Central memory CD4-positive, alpha-beta T cell (primary cell): ENCODE measurements at places on chromosomes 1 and 21.

DNA sequence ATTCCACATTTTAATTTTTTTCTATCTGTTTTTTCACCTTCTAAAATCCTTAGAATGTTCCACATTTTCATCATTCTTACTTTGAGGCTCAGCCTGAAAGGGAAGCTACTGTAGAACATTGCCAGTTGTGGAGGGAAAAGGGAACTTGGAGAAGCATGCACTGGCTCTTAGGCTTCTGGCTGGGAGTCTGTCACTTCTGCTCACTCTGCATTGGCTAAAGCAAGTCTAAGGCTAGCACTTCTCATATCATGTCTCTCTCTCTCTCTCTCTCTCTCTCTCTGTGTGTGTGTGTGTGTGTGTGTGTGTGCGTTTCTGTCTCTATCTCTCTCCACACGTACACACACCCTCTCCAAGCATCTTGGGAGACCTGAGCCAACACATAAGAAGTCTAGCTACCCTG is 49.6 kb upstream of the ADAR start:
- DNase-seq: no peak

DNA sequence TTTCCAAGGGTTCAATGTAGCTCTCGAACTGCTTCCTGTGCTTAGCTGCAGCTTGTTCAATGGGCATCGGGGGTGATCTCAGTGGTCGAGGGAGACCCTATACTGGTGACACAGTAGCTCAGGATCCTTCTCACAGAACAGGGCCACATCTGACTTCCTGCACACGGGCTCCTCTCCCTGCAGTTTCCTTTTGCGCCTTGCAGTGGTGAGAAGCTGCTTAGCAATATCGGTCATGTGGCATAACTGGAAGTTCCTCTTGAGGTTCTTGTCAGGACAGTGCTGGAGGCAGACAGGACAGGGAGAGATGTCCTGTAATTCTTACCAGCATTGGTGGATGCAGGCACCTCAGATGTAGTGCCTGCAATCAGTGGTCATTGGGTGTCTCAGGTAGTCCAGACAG is 140.5 kb upstream of the MAP1LC3C start:
- no peak for DNase-seq

GRCh38 chr1:224540535-224540934 is 75.6 kb upstream of the CNIH3 start:
- DNase-seq: no peak

DNA sequence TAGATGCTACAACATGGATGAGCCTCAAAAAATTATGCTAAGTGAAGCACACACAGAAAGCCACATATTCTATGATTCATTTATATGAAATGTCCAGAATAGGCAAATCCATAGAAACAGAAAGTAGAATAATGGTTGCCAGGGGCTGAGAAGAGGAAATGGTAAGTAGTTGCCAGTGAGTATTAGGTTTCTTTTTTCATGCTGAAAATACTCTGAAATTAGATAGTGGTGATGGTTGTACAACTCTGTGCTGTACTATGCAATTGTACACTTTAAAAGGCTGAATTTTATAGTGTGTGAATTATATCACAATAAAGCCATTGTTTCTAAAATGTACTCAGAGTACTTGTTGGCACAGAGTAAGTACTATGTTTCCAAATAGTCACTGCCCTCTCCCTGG is 15.5 kb upstream of the GFI1 start:
- no peak for DNase-seq

DNA sequence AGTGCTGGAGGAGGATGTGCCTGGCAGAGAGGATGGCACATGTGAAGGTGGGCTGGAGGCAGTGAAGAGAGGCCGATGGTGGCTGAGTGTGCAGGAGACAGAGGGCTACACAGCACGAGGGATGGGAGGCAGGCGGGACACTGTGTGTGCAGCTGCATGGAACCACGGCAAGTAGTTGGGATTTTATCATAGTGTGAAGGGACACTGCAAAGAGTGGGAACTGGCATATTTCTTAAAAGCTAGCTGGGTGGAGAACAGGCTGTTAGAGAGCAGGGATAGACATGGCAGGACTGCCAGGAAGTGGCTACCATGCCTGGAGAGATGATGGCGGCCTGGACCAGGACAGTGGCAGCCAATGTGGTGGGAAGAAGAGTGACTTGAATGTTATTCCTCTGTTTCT is 102.4 kb upstream of the TLR5 start:
- no peak for DNase-seq

DNA sequence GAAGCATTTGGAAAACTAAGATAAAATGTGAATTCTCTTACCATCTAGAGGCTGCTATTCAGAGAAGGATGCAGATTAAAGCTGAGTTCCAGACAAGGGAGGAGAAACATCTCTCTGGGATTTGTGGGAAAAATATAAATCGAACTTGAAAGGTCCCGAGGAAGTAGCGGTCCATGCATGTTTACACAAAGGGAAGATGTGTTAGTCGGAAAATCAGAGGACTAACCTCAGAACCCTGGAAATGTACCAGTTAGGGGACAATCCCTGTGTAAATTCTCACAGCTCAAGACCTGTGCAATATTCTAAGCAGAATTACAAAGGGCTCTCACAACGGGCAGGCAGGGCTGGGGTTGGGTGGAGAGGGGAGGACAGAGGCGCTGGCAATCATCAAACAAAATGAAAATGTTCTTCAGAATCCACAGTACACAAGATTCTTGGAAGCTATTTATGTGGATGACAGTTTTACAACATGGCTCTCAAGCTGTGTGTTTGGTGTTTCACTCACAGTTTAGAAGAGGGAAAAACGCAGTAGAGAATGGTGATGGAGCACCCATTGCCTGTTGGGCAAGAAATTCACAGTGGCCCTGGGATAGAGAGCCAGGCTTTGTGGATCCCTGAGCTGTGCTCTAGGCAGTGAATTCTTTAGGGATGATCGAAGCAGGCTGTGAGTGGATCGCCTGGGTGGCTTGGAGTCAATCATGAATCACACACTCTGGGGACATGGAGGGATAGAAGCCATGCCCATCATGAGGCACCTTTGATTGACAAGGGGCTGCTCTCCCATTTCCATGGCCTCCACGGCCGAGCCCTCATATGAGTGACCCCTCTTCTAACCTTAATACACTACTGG is 47.6 kb downstream of the KCNJ6 start:
- DNase-seq: no peak

GRCh38 chr1:1167398-1167821 is 6.3 kb upstream of the TTLL10 start:
- DNase-seq: no peak
